ENCODE measurements at places on chromosomes 5 and 9.
A peak's percentile ranks its signal among the peaks of the same experiment; 100 is the strongest.

- DNase-seq: no peak
Observed at GRCh38 chr9:88819476-88819875, 171.8 kb upstream of the S1PR3 start.

DNA sequence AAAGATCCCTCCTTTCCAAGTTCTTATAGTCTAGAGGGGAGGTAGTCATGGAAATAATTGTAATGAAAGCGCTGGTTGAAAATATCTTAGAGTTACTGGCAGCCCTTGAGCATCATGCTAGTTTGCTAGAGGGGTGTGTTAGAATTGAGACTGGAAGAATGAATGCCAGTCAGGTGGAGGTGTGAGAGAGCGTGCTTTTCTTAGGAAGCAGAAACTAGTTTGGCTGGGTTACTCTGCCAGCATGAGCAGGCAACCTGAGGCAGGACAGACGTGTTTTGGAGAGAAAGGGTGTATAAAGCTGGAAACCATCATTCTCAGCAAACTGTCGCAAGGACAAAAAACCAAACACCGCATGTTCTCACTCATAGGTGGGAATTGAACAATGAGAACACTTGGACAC lies 43.6 kb upstream of the DHFR start:
- DNase-seq: peak; percentile 51

- DNase-seq: peak; percentile 45
Observed at GRCh38 chr5:86971034-86971571, 296.6 kb upstream of the RASA1 start.

DNA sequence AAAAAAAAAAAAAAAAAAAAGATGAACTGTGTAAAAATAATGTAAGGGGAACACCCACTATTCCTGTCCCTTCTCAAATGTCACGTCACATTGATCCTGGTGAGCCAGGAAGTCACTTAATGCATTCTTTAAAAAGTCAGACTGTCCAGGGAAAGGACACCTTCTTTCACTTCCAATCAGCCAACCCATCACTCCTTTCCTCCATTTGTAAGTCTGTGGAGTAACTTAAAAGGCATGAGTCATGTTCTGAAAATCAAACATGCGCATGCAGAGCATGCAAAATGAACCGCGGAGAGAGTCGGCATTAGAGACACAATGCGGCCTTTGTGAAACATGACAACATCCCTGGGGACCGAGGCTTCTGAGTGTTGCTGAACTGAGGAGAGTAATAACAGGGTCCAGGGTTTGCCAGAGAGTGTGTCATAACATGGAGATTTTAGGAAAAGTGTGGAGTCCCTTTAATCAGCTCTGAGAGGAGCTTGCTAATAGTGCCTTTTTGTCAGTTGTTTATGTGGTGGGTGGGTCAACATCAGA lies 77.6 kb upstream of the SEMA6A start:
- DNase-seq: peak; percentile 80

- DNase-seq: no peak
Observed at GRCh38 chr5:26003966-26004365, 1034.4 kb downstream of the CDH9 start.

DNA sequence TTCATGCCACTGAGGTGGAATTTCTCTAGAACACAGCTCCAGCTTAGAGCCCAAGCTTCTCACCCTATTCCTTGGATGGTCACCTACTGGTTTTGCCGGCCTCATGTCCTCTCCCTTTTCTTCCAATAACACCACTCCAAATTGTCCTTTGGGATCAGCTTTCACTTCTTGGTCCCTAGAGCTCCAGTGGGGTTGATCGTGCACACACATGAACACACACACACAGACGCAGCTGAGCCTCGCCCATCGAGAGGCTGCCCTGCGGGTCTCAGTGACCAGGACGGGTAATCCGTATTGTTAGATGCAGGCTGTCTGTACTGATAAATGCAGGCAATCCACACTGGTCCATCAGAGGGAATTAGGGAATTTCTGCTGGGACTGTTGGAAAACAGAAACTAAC lies 6.9 kb downstream of the COL23A1 start:
- no peak for DNase-seq

DNA sequence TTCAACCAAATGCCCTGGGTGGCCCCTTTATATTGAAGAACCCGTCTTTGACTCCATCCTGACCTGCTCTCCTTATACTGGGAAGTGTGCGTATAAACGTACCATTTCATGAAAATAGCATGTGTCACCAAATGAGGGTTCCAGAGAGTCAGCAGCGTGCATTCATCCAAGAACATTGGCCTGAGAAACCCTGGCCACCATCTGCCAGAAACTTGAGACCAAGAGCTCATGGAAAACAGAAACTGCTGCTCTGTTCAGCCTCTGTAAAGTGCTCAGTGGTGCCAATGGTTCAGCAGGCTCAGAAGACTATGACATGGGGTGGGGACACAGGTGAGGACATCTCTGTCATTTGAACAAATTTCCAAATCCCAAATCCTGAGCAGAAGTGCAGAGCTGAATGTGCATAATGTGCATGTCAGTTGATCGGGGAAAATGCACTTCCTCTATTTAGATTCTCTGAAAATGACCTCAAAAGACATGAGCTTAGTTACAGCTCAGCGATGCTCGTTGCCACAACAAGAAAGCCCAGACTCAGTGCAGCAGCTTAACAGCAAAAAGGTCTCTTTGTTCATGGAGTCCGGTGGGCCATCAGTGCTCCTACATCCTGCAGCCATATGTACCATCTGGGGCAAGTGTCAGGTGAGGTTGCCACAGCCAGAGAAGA lies 176.1 kb downstream of the ATPSCKMT start:
- DNase-seq: no peak

DNA sequence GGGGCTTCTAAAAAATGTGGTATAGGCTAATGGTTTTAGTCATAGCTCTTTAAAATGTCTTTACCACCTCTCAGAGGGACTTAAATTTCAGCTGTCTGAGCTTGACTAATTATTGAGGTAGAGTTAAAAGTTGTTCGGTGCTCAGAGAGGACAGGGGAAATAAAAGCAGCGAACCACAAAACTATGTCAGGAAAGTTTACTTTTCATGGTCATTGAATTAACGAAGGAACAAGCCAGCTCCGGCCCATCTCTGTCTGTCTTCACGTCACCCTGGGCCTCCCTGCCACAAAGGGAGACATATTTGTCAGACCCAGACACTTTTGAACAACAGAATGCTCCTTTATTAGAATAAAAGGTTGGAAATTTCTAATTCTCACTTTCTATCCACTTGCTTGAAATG lies 98.8 kb upstream of the EFNA5 start:
- no peak for DNase-seq

GRCh38 chr9:70519912-70520724 lies 105.7 kb upstream of the KLF9 start:
- DNase-seq: no peak

- DNase-seq: no peak
Observed at GRCh38 chr5:13865312-13865711, 79.2 kb downstream of the DNAH5 start.

- no peak for DNase-seq
Observed at GRCh38 chr5:90985341-90985740, 397.8 kb downstream of the ARRDC3 start.

DNA sequence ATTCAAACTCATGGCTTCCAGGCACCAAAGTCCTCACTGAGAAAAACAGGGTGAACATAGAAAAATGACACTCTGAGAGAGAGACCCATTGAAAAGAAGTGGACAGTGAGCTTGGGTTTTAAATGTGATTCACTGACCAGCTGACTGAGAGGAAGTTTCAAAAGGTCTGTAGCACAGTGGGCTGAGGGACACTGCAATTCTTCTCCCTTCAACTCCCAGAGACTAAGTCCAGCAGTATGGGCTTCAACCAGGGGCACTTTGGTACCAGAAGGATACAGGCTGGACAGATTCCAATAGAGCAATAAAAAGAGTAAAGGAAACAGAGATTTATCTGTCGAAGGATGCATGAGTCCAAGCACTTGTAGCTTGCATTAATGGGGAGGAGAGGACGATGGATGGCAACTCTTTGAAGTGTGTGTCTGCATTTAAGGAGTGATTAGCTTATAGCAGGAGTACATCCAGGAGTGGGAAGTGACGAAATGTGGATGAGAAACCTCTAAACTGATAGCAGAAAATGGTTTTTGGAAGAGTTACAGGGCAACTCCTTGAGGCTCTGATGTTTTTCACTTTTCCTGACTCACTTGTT lies 117.0 kb upstream of the ANKRD55 start:
- DNase-seq: no peak

GRCh38 chr5:54673523-54674225 lies 156.1 kb downstream of the SNX18 start:
- no peak for DNase-seq

- DNase-seq: no peak
Observed at GRCh38 chr5:132459031-132459982, 31.3 kb downstream of the IRF1 start.

Measured in epithelial cell of esophagus (primary cell).